ENCODE measurements at places on chromosomes 3 and 15. TPM values are rescaled to one million over a fixed set of nuclear protein-coding genes. Genes with fewer than 3 reads are reported as not detected.

Gene RMDN3
- 19.6 TPM for total RNA-seq

Gene CDCP1
- total RNA-seq = 27.5 TPM

Gene CEP19
- 1.5 TPM for total RNA-seq

Gene HDC
- 0.49 TPM for total RNA-seq

Gene ARHGAP11A
- 7.4 TPM for total RNA-seq

Gene MITF
- 57.7 TPM for total RNA-seq

Gene ZNF501
- 2.7 TPM for total RNA-seq

Gene KCNMB3
- total RNA-seq = 1.2 TPM

DNA sequence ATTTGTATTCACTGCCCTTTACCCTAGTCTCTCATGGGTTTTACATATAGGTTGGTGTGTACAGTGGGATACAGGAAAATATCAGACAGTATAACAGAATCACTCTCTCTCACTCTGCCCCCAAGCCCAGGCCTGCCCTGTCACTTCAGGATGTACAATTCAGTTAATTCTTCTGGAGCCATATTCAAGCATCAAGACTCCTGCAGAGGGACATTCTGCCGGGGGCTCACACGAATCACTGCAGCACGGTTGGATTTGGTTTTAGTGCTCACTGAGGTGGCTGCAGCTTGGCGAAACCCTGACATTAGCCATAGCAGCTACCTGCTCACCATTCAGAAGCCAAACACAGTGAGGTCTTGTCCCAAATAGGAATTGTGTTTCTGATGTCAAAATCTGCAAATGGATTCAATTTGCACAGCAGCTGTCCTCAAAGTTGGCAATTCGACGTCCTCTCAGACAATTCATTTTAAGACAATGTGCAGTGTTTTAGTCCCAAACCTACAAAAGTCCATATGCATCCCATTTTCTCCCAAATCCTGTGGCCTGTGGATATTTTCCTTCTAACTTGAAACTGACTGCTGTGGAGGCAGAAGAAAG, 82.9 kb downstream of the CHSY1 start:
- no peaks in the 10 kb centered on the region for H3K27me3 ChIP-seq
- H3K4me1 ChIP-seq = peaks cover 72% of the 10 kb centered on the region
- no peak overlapping the region for H3K4me3 ChIP-seq
- peak overlapping the region; percentile 82 for H3K27ac ChIP-seq

DNA sequence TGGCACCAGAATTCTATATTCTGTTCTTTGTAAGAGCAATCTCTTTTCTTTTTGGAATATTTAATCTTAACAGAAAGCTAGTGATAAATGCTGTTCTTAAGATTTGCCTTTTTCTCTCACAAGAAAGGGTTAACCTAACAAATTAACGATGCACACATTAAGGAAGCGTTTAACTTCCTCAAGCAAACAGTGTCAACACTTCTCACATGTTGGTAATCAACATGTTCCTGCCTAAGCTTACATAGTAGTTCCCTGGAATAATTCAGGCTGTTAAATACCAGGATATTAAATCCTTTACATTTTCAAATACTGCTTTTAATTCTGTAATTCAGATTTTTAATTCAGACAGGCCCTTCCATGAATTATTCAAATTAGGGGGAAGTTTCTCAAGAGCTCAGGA, 67.4 kb upstream of the RPL35A start:
- DNase-seq = no peak
- no peaks in the 10 kb centered on the region for H3K27me3 ChIP-seq
- H3K36me3 ChIP-seq = no peaks in the 10 kb centered on the region
- no peak overlapping the region for H3K4me3 ChIP-seq
- H3K27ac ChIP-seq = no peak overlapping the region

- H3K36me3 ChIP-seq = peaks cover 19% of the 10 kb centered on the region
- no peak for DNase-seq
- H3K4me3 ChIP-seq = no peak overlapping the region
- H3K27me3 ChIP-seq = no peaks in the 10 kb centered on the region
- H3K27ac ChIP-seq = no peak overlapping the region
- peaks cover 9% of the 10 kb centered on the region for H3K4me1 ChIP-seq
These were observed 9.5 kb downstream of the ALG3 start for GRCh38 chr3:184239221-184239620.

- no peak overlapping the region for H3K27ac ChIP-seq
- no peaks in the 10 kb centered on the region for H3K4me1 ChIP-seq
- no peak overlapping the region for H3K4me3 ChIP-seq
- DNase-seq = no peak
These were observed 42.4 kb upstream of the ETV5 start for GRCh38 chr3:186151077-186151971.

GRCh38 chr3:131007782-131008181, 18.8 kb downstream of the ASTE1 start:
- DNase-seq = no peak
- no peaks in the 10 kb centered on the region for H3K27me3 ChIP-seq
- no peak overlapping the region for H3K27ac ChIP-seq
- H3K4me1 ChIP-seq = no peaks in the 10 kb centered on the region

DNA sequence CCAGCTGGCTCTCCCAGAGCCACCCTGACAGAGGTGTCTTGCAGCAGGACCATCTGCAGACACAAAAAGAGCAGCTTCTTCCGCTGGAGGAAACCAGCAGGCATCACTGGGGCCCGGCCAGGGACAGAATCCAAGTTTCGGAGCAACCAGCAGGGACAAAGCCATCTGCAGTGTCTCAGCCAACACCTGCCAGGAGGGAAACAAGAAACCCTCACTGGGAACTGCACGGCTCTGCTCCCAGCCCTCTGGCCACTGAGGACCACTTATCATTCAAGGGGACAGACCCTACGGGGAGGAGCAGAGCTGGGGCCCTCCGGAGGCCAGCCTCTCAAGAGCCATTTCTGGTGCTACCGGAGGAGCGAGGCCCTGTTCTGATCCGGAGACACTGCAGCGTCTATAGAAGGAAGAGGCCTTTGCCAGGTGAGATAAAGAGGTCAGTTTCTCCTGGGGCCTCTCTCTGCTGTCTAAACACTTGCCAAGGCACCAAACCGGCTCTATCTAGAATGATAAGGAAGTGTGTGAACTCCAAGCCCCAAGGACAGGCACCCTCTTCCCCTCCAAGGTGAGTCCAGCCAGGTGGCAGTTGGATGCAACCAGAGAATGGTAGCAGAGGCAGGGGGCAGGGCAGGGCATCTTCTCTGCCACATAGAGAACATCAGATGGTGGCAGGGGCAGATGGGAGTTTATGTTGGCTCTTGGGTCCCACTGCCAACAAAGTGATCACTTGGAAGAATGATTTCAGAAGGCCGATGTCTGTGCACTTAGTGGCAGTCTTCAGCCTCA, 89.0 kb downstream of the CHSY1 start:
- DNase-seq = no peak
- no peak overlapping the region for H3K27ac ChIP-seq
- no peaks in the 10 kb centered on the region for H3K36me3 ChIP-seq

DNA sequence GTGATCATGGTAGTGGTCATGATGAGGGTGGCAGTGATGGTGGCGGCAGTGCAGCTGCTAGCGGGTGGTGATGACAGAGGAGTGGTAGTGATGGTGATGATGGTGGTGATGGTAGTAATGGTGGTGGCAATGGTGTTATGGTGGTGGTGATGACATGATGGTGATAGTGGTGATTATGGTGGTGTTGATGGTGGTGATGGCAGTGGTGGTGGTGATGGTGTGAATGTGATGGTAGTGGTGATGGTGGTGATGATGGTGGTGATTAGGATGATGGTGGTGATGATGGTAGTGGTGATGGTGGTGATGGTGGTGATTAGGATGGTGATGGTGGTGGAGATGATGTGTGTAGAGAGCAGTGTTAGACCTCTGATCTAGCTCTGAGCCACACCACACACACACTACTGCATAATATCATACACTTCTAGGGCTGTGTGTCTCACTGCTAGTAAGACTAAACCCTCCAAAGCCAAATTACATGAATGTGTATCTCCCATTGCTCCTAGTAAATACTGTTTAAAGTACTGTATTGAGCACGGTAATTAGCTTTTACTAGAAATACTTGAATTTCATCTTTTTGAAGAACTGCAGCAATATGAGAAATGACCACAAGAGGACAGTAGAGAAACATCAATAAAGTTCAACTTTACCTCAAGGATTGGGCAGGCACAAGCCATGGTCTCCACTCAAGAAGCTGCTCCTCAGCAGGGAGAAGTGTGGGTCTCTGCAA, 28.8 kb downstream of the TMED3 start:
- H3K27me3 ChIP-seq = no peaks in the 10 kb centered on the region
- no peak for DNase-seq
- no peak overlapping the region for H3K27ac ChIP-seq
- no peaks in the 10 kb centered on the region for H3K4me1 ChIP-seq
- H3K4me3 ChIP-seq = no peak overlapping the region
- H3K36me3 ChIP-seq = no peaks in the 10 kb centered on the region

- H3K27ac ChIP-seq = no peak overlapping the region
- H3K36me3 ChIP-seq = peaks cover 14% of the 10 kb centered on the region
- H3K4me3 ChIP-seq = no peak overlapping the region
- H3K4me1 ChIP-seq = no peaks in the 10 kb centered on the region
- no peaks in the 10 kb centered on the region for H3K27me3 ChIP-seq
These were observed 28.4 kb downstream of the CHCHD6 start for GRCh38 chr3:126732281-126733060.

DNA sequence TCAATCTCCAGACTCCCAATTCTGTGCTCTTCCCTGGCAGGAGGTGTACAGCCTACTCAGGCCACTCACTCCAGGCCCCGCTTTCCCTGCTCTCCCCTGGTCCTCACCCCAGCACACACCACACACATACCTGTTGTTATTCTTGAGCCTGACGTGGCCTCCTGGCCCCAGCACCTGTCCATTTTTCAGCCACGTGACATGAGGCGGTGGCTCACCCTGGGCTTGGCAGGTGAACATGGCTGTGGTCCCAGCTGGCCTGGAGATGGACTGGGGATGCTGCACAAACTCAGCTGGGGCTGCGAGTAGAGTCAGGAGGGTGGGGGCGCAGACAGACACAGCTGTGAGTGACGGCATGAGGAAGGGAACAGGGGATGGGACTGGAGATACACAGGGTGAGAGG, 27.3 kb downstream of the RNU5B-1 start:
- DNase-seq = no peak
- no peaks in the 10 kb centered on the region for H3K36me3 ChIP-seq
- no peaks in the 10 kb centered on the region for H3K27me3 ChIP-seq
- no peak overlapping the region for H3K4me3 ChIP-seq
- H3K27ac ChIP-seq = no peak overlapping the region
- no peaks in the 10 kb centered on the region for H3K4me1 ChIP-seq

GRCh38 chr3:56899851-56900250, 98.1 kb upstream of the ARHGEF3 start:
- no peak overlapping the region for H3K4me3 ChIP-seq
- H3K27ac ChIP-seq = no peak overlapping the region
- DNase-seq = no peak
- H3K27me3 ChIP-seq = no peaks in the 10 kb centered on the region
- H3K36me3 ChIP-seq = no peaks in the 10 kb centered on the region
- peaks cover 8% of the 10 kb centered on the region for H3K4me1 ChIP-seq

Measured in vagina (tissue), 2 donors.